NCI-H146 (cell line): ENCODE measurements at places on chromosomes 5 and 9.
A peak's percentile ranks its signal among the peaks of the same experiment; 100 is the strongest.

GRCh38 chr5:9713356-9713755 is 83.2 kb upstream of the TAS2R1 start:
- DNase-seq, result no peak

- DNase-seq, result no peak
These were observed 13.3 kb upstream of the HSDL2 start for GRCh38 chr9:112366591-112366990.

DNA sequence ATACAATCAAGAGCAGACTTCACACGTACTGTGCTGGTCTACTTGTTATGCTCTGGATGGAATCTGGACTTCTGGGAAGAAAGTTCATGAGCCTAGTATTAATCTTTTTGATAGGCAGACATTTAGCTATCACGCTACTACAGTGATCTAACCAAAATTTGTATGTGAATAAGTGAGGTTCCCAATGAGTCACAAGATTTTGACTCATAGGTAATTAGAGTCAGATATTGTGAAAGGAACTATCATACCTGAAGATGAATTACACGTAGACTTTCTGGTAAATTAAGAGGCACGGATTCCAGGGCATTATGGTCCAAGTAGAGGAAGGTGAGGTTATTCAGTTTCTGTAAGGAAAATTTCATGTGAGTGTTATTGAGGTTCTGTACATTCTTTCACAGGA is 18.4 kb downstream of the OGN start:
- no peak for DNase-seq

- no peak for DNase-seq
These were observed 380.0 kb downstream of the ANXA1 start for GRCh38 chr9:73531658-73532057.

- DNase-seq, result no peak
These were observed 92.6 kb downstream of the GTF3C4 start for GRCh38 chr9:132762896-132763295.

GRCh38 chr5:22496666-22497065 is 356.5 kb downstream of the CDH12 start:
- no peak for DNase-seq

GRCh38 chr5:36537724-36538123 is 68.7 kb upstream of the SLC1A3 start:
- no peak for DNase-seq

GRCh38 chr5:108946008-108946407 is 198.3 kb downstream of the FER start:
- no peak for DNase-seq

DNA sequence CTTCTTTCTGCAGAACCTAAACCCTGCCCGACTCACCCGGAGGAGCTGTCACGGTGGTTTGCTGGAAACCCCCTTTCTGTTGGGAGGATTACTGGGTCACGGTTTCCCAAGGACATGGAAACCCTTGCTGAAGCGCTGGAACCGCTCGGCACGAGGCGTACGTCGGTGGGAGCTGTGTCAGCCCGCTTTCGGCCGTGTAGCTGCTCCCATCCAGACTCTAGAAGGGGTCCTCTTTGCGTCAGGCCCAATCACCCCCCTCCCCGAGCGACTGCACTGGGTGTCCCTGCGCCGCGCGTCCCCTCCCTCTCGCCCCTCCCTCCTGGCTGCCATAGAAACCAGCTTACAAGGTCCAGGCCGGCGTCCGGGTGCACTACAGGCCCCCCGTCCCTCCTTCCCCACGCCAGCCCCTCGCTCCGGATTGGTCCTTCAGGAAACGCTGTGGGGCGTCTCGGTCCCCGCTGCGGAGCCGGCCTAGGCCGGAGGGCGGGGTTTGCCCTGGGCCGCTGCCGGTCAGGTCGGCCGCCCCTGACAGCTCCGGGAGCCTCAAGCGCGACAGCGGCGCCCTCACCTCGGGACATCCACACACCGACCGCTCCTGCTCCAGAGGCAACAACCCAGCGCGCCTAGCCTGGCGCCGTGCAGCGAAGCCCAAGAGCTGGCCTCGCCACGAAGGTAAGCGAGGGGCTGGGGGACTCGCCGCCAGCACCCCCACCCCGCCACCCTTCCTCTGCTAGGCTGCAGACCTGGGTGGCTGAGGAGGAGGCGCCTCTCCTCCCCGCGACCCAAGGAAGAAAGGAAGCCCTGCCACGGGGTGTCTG is at the start of gene NIM1K:
TSS of gene NIM1K (plus strand) at position 486 of the 818 bp plus-strand sequence. CDS start 53,551 bp downstream, outside the sequence.
- DNase-seq, result peak; percentile 87

DNA sequence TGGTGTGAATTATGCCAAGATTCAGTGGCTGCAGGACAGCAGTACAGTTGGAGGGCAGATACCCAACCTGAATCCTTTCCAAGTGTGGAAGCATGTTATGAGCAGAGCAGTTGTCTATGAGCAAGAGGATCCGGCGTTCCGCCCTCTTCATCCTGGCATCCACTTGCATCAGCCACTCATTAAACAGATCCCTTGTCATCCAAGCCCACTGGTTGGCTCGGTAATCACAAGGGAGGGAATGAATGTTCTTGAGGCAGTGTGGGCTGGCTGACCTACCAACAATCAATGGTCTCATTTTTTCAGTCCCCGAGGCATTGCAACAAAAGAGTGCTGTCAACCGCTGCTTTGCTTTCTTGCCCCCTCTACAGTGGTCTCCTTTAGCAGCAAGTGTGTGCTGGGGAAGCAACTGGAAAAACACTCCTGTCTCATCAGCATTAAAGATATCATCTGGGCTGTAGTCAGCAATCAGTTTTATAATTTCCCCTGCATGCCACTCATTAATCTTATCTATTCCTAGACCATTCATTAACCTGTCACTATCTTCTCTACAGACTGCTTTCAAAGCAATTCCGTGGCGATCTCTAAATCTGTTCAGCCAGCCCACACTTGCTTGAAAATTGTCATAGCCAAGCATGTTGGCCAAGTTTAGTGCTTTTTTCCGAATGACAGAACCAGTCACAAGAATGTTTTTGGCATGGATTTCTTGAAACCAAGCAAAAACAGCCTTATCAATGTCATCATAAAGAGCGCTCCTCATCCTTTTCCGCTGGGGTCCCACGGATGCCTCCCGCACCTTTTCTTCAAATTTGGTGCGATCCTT is 4.9 kb downstream of the TIGD6 start:
- no peak for DNase-seq

GRCh38 chr5:55650386-55650785 is 61.7 kb downstream of the SLC38A9 start:
- no peak for DNase-seq

DNA sequence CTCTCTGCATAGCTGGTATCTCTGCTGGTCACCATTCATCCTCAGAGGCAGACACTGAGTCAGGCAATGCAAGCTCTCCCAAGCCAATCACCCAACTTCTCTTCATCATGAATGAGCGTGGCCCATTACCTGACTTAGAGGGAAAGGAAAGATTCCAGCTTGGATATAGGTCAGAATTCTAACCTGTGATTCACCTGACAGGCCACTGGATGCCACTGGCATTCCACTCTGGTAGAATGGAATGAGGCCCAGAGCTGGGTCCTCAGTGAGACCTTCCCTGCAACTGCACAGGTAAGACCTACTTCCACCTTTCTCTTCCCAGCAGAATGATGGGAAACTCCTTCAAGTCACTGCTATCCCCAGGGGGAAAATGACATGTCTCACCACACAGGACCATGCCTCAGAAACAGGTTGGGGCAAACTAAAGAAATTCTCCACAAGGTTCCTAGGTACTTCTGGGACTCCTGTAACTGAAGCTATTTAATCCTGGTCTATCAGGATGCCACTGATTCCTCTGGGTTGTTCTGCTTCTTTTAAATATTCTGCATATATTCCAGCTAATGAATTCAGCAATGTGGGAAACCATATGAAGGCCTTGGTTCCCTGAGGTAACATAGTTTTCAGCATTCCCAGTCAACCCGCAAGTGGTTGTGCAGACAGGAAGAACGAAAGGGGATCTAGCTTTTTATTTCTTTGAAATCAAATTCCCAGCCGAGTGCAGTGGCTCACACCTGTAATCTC is 62.0 kb downstream of the SUSD1 start:
- peak; percentile 17 for DNase-seq

DNA sequence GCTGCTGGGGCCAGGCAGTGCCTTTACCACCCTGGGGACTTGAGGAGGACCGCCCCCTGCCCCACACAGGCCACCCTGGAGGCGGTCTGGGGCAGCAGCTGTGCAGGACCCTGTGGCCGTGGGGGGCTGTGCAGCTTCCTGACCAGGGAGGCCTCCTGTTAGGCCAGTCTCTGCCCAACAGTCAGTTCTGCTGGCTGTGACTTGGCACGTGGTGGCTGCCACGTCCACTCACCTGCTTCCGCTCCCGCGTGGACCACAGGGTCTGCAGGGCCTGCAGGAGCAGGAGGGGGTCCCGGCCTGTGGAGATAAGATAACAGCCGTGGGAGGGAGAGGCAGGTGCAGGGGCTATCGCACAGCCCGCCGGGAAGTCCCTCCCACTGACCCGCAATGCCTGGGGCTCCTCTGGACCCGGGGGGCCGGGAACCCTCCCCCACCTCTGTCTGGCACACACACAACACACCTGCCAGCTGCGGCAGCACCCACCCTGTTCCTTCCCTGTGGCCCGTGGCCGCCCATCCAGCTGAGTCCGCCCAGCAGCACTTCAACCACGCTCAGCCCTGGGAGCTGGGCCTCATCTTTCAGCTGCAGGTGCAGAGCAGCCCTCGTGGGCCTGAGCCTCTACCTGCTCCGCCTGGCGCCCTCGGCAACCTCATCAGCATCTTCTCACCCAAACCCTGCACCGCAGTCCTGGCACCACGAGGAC is 39.7 kb downstream of the EXD3 start:
- DNase-seq, result peak; percentile 92

- DNase-seq, result no peak
These were observed 207.9 kb downstream of the HINT1 start for GRCh38 chr5:130957151-130957550.

GRCh38 chr9:9747787-9748186 is 865.0 kb downstream of the PTPRD start:
- DNase-seq, result no peak

- peak; percentile 62 for DNase-seq
These were observed 13.5 kb downstream of the GAPT start for GRCh38 chr5:58504766-58505165.

- DNase-seq, result no peak
These were observed 5.0 kb downstream of the FAM163B start for GRCh38 chr9:133604214-133604613.

DNA sequence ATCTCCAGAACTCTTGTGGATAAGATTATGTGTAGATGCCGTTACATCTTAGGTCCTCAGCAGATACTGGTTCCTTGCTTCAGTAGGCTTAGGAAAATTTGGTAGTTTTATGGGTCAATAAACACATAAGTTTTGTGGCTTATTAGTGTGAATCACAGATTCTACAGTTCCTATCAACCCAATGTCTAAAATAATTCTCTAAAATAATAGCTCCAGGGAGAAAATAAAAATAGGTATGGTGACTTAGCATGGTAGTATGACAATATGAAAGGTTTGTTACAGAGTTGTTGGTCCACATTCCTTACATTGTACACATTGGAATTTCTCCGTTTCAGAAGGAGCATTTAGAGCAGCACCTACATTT is 91.7 kb downstream of the AOPEP start:
- DNase-seq, result no peak

DNA sequence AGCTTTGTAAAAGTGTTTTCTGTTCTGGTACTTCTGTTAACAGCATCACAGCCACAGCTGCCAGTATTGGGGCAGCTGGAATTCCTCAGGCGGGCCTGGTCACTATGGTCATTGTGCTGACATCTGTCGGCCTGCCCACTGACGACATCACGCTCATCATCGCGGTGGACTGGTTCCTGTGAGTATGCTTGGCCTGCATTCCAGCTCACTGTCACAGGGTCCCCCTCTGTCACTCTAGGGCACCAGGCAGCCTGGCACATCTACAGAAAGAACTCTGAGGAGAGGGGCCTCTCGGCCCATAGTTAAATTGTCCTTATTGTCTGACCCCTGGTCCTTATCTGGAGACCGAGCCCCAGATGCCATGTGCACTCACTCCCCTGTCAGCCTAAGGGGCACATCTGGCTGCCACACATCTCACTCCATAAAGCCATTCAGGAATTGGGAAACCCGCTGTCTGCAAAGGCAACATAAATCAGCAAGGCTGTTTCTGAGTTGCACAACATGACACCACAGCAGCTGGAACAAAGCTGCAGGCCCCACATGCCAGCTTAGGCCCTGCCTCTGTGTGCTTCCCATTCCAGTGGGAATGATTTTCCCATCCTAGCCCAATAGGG is 77.5 kb downstream of the SLC1A3 start:
- DNase-seq, result no peak

- no peak for DNase-seq
These were observed 35.0 kb downstream of the GLRA1 start for GRCh38 chr5:151889614-151890013.

DNA sequence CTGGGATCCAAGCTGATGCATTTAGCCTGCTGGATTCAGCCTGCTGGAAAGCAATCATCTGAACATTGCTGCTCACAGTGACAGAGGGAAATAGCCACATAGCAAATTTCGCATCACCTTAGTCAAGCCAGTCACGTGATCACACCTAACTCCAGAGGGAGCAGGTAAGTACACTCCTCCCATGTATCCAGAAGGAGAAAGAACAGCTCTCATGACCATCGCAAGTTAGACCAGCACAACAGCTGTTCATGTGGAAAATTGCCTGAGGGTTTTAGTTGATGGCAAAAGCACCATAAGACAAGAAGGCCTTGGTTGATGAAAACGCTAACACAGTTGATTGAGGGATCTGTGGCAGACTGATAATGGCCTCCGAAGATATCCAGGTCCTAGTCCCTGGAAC is 34.2 kb upstream of the MYO10 start:
- no peak for DNase-seq

DNA sequence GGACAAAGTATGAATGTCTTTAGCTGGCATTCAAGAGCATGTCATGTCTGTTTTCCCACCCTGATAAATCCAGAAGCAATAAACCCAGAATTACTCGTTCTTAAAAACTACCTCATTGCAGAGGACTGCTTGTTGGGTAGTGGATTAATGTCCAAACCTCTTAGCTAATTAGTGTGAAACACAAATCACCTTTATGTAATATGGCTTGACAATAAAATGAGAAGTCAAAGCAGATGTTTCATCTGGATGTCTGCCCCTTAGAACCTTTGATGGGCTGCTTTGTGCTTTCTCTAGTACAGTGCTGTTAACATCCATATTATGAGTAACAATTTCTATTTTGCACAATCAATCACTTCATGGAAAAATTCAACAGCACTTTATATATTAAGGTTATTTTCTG is 149.1 kb upstream of the TUT7 start:
- DNase-seq, result no peak

GRCh38 chr5:96790961-96791504 is 16.7 kb downstream of the ERAP1 start:
- no peak for DNase-seq

- no peak for DNase-seq
These were observed 206.6 kb downstream of the DENND1A start for GRCh38 chr9:123723135-123723875.

DNA sequence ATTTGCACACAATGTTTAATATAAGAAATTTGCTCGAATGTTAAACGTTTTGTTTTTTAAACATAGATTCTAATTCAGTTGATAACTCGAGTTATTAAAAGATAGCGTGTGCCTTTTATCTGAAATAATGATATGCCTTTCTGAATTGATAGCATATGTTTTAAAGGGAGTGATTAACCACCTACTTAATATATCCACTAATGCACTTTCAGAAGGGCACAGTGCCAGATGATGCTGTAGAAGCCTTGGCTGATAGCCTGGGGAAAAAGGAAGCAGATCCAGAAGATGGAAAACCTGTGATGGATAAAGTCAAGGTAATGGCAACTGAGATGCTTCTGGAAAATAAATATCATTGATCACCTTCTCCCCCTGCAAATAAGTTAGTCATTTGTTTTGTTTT is 53.9 kb downstream of the ERAP1 start:
- no peak for DNase-seq
